ENCODE measurements at places on chromosomes 13 and 19.
A peak's percentile ranks its signal among the peaks of the same experiment; 100 is the strongest.

GRCh38 chr19:24071078-24071477 is 15.9 kb upstream of the ZNF254 start:
- DNase-seq: no peak

DNA sequence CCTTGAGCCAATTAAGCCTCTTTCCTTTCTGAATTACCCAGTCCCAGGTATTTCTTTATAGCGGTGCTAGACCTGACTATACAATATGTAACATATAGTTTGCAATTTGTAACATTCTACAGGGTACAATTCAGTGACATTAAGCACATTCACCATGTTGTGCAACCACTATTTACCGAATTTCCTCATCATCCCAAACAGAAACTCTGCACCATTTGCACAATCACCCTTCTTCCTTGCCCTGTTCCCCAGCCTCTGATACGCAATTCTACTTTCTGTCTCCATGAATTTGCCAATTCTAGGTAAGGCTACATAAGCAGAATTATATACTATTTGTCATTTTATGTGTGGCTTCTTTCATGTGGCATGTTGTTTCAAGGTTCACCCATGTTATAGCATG is 13.7 kb upstream of the SIGLEC10 start:
- DNase-seq: no peak

- DNase-seq: peak; percentile 97
Measured at GRCh38 chr13:30465593-30466357, at the start of gene HMGB1. HMGB1 (minus strand) TSS chr13:30465936; CDS start chr13:30463680, 2,256 bp downstream.

DNA sequence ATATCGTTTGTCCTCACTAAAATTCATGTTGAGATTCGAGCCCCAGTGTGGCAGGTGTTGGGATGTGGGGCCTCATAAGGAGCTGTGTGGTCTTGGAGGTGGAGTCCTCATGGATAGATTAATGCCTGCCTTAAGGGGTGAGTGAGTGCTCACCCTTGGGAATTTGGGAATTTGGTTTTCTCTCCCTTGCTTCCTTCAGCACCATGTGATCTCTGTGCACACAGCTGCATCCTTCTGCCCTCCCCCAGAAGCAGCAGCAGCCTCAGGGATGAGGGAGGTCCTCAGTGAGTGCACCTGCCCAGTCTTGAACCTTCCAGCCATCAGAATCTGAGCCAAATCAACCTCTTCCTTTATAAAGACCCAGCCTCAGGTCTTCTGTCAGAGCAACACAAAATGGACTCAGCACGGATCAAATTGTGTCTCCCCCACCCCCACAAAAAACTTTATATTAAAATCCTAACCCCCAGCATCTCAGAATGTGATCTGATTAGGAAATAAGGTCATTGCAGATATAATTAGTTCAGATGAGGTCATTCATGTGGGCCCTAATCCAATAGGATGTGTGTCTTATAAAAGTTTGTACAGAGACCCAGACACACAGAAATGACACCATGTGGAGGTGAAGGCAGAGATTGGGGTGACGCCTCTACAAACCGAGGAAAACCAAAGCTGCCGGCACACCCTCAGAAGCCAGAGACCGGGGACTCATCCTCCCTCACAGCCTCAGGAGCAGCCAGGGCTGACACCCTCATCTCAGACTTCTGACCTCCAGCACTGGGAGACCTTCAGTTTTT is 12.9 kb downstream of the CYTH2 start:
- DNase-seq: no peak

- no peak for DNase-seq
Measured at GRCh38 chr13:112341976-112342735, 34.0 kb upstream of the SPACA7 start.

DNA sequence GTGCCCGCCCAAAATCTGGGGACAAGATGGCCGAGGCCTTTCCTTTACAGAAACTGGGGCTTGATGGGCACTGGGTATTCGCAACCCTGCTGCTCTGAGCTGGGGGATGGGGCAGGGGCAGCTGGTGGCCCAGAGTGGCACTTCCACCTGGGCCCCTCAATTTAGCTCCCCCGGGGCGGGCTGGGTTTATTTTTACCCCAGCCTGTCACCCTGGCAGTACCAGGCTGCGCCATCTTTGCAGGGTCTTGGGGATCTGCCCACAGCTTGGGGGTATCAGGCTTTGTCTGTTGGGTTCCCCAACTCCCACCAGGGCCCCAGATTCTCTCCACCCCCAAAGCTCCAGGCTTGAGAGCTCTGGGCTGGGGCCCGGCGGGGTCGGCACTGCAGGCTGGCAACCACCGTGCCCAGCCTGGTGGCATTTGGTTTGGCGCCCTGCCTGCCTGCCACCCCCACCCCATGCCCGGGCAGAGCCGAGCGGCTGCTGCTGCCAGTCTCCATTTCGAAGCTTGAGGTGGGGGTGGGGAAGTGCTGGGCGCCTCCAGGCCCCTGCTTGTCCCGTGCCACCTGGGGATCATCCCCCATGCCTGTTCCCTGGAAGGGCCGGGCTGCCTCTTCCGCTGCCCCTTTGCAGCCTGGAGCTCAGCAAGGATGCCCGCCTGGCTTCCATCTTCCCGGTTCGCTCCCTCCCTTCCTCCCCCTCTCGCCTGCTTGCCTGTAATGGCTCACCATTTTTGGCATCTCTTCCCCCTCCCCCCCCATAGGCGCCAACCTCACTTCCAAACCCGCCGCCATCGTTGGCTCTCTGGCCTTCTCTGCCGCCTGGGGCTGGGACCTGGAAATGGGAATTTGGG is 11.4 kb downstream of the NFIX start:
- no peak for DNase-seq

GRCh38 chr13:83618966-83619365 is 263.3 kb downstream of the SLITRK1 start:
- no peak for DNase-seq

DNA sequence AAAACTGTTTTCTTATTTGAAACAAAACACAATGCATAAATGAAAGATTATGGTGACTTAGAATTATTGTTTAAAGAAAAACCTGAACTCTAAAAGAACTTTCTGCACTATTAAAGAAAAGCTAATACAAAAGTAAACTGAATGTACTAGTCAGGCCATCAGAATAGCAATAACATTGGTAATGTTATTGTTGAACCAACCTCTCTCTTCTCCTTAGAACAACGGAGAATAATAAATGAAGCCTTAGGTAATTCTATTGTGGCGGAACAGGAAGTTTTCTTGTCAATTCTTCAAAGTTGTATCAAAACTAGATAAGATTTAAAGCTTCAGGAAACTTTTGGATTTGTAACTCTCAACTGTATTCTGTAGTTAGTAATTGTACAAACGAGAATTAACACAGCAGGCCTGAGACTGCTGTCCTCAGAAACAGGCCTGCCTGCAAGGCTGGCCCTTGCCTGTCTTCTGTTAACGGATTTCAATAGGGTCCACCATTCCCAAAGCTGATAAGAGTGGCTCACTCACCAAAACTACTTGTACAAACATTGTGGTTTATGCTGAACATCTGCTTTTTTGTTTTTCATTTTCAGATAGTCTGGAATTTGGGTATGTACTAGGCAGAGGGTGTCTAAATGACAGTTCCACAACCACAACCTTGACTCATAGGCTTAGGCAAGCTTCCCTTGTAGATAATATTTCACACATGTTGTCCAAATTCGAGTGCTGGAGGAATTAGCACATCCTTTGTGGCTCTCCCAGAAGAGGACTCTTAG is 825.8 kb downstream of the GPC5 start:
- DNase-seq: no peak

- peak; percentile 86 for DNase-seq
Measured at GRCh38 chr19:18846862-18847548, 15.2 kb downstream of the UPF1 start.

- no peak for DNase-seq
Measured at GRCh38 chr19:43460362-43461016, 4.9 kb downstream of the LYPD3 start.

DNA sequence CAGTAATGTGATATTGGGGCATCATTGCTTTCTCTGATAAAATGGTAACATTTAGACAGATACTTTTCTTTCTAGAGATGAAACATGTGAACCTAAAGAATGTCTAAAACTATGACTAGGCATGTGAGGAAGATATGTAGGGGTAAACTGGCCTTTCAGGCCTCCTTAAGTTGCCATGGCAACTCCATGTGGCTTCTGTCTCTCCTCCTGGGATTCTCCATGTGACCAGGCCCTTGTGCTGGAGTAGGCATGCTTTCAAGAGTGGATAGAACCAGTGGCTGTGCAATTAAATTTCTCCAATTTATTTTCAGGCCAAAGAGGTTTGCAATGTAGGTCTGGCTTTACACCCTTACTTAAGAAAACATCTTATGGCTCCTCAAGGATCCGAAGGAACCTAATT is 130.8 kb downstream of the OLFM4 start:
- no peak for DNase-seq

- DNase-seq: no peak
Measured at GRCh38 chr13:53513226-53513625, 484.6 kb downstream of the OLFM4 start.

DNA sequence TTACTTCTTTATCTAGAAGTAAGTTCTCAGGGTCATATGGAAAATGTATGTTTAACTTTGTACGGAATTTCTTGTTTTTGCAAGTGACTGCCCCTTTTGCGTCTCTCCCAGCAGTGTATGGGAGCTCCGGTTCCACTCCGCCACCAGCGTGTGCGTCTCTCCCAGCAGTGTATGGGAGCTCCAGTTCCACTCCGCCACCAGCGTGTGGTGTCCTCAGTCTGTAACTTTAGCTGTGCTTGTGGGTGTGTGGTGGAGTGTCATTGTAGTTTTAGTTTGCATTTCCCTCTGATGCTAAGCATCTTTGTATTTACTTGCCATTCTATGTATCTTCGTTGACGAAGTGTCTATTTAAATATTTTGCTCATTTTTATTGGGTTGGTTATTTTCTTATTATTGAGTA is 2.4 kb downstream of the CUL4A start:
- no peak for DNase-seq

DNA sequence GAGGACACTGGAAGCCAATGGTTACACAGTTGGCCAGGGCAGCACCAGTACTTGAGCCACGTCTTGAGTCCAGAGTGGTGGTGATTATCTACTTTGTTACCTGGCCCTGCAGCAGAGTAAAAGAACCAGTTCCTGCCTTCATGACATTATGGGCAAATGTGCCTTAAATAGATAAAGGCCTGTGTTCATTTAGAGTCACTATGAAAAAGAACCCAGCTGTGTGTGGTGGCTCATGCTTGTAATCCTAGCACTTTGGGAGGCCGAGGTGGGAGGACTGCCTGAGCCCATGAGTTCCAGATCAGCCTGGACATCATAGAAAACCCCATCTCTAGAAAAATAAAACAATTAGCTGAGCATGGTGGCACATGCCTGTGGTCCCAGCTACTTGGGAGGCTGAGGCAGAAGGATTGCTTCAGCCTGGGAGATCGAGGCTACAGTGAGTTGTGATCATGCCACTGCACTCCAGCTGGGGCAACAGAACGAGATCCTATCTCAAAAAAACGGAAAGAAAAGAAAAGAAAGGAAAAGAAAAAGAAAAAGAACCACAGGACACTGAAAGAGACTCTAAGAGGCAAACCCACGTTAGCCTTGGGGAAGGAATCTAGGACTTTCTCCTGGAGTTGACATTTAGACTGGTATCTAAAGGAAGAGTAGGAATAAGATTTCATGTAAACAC is 3.4 kb upstream of the IRF2BP1 start:
- DNase-seq: no peak

- DNase-seq: no peak
Measured at GRCh38 chr13:32811297-32811800, 204.9 kb upstream of the KL start.

GRCh38 chr13:77898097-77898496 is 20.5 kb downstream of the EDNRB start:
- DNase-seq: no peak

- DNase-seq: no peak
Measured at GRCh38 chr13:80962173-80962572, 621.2 kb upstream of the SPRY2 start.
